ENCODE measurements at places on chromosomes 3 and 15.

- no peak for DNase-seq
These were observed 24.2 kb downstream of the PPM1L start for GRCh38 chr3:160780245-160780644.

DNA sequence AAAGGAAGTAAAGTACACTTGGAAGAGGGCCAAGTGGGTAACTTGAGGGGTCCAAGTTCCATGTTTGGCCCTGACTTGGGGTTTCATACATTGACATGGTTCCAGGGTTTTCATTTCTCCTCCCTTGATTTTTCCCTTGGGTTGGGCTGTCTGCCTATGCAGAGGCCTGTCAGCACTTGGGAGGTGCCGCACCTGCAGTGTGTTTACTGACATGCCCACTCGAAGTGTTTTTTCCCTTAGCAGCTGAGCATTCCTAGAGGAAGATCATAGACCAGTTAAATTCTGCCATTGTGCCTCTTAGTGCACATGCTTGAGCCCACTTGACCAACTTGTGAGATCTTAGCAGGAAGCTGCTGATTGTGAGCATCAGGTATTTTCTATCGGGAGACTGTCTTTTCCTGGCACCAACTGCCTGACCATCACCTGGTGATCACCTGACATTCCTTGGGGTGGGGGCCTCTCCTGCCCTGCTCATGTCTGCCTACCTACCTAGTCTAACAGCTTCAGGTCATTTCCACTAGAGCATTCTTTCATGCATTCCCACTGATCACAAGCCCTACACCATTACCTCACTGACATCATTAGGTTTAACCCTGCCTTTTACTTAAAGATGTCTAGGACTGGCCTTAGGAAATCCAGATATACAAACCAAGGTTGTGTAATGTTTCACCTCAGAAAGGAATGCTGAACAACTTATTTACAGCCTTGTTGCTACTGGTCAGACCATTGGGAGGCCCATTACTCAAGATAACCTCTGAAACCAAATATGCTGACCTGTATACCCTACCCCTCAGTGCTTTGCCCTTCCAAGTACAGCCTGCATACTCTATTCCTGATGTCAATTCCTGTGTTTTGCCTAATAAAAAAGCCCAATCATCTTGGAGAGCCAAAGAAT, 68.3 kb downstream of the CD47 start:
- no peak for DNase-seq

DNA sequence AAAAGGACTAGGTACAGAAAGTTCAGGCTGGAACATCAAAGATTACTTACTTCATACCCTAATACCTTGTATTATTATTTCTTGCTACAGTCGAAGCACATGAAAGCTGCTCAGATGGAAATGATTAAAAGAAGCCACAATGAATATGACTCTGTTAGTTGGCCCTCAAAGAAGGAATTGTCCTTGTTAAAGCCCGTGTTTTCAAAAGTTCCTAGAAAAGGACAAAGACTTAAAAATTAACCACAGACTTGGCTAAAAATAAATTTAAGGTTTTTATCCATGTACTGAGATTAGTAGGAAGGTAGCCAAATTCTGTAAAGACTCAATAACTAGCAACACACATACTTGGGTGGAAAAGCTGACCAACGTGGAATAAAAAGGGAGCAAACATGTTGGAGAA, 251.0 kb upstream of the RARB start:
- peak; percentile 14 for DNase-seq

- no peak for DNase-seq
These were observed 149.0 kb upstream of the ST8SIA2 start for GRCh38 chr15:92244703-92245102.

DNA sequence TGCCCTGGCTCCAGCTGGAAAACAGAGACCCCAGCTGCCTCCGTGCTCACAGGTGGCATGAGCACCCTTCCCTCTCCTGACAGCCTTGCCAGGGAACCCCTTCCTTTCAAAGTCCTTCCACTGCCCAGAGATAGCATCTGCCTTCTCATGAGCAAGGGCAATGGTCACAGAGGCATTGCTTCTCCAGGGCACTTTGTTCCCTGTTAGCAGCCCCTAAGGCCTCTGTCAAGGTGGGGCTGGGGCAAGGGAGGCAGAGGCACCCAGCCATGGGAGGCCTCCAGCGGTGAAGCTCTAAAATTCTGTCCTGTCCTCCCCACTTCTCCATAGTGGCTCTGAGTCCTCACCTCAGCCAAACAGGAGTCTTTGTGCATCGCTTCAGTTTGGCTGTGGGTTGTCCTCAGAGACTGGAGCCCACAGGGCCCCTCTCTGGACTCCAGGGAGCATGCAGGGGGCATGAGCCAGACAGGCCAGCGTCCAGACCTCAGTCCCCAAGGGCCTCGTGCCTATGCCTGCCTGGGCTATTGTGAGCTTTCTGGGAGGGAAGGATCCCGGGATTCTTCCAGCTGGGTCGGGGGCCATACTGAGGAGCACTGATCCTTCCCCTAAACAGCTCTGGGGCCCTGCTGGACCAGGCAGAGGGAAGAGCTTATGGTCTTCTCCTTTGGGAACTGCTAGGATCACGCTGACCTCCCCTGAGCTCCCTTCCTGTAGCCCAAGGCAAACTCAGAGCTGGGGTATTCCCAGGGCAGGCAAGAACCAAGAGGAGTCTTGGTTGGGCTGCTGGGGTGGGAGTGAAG, 106.6 kb downstream of the DNAJB8 start:
- DNase-seq: no peak

DNA sequence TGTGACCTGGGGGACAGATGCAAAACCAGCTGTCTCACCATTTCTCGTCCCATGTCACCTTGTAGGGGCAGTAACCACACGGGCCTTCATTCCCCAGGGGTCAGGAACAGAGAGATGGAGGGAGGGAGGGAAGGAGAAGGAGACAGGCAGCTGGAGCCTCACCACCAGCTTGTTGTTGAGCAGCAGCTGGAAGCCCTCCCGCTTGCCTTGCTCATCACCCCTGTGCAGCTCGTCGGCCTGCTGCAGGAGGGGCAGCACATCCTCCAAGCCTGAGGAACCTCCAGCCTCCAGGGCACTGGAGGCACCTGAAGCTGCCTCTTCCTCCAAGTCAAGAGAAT, 10.3 kb downstream of the RMDN3 start:
- DNase-seq: no peak

DNA sequence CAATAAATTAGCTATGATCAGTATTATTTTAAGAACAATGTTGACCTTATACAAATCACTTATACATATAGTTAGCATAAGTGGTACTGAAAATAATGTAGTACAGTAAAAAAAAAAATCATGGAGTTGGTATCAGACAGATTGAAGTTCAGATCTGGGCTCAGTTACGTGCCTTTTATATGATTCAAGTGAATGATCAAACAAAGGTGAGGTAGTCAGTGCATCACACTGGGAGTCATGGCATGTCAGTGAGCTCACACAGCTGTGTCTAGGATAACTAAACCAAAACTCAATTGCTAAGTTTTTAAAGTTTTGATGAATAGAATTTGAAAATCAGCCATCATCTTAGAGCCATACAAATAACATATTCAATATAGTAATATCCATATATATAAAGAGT, 11.2 kb upstream of the CCR8 start:
- no peak for DNase-seq

GRCh38 chr15:43942194-43942593, 115.4 kb downstream of the WDR76 start:
- no peak for DNase-seq

- no peak for DNase-seq
These were observed 85.8 kb downstream of the ATP11B start for GRCh38 chr3:182879031-182879611.

DNA sequence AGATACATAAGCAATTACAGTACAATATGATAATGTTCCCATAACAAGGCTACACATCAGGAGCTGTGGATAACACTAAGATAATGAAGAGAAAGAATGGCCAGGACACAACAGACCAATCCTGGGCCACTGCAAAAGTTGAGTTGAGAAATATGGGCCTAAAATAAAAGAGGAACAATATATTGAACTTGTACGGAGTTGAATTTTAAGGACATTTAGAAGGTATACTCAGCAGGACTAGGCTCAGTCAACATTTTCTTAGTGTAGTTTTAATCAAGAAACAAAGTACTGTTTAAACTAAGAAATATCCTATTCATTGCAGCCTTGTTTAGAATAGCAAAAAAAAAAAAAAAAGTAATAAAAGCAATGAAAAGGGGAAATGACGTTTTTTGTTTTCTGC, 24.3 kb downstream of the HERC1 start:
- DNase-seq: no peak

GRCh38 chr3:22933841-22934116, 269.3 kb upstream of the UBE2E2 start:
- no peak for DNase-seq

DNA sequence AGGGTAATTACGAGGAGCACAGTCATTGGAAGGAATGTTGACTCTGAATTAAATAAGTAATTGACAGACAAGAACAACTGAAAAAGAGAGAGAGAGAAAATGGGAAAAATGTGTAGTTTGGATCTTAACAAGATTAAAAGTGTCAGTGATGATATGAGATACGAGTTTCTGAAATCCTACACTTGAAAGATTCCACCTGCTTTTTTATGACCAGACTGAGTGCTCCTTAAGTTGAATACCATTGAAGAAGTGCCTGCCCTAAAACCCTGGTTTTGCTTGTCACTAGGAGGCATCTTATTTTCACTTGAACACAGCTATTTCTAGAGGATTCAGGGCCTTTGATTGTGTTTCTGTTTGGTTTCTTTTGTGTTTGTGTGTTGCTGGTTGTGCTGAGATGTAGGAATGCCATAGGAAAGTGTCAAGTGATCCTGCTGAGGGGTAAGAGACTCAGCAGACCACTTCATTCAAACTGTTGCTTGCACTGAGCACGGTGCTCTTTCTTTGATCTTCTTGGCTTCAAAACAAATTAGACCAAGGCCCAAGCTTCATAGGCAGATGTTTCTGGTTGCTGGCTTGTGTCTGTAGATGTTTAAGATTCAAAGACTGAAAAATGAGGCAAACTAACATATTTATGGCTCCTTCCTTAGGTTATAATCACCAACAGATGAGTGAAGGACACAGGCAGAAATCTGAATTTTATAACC, 17.2 kb upstream of the ABHD10 start:
- peak; percentile 62 for DNase-seq

DNA sequence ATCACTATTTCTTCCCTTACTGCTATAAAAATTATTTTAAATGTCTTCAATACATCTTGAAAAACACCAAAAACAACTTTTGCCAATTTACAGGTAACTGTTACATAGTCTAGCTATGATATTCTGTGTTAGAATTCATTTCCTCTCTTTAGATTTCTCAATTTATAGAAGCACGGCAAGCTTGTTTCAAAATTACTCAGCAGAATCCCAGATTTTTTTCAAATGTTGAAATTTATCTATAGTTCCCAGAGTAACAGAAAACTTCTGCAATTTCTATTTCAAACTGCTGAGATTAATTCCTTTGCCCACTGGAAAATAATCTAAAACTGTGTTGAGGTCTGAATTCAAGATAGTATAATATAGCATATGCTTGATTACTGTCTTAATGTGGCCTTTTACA, 41.2 kb downstream of the CCPG1 start:
- DNase-seq: no peak

- no peak for DNase-seq
These were observed 175.7 kb downstream of the STAG1 start for GRCh38 chr3:136576279-136577009.

GRCh38 chr3:154338008-154338407, 13.7 kb upstream of the DHX36 start:
- DNase-seq: no peak

DNA sequence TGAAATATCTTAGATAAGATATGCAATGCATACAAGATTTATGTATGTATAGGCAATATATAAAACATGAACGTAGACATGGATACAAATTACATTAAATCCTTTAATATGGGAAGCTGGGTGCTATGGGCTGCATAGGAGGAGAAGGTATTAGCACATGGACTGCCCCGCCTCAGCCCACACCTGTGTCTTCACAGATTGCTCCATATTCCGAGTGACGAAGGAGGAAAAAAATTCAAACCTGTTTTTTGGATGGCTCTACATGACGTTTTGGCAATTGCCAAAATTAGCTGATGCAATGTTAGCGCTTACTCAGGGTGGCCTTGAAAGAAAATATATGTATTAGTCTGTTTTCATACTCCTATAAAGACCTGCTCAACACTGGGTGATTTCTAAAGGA, 223.4 kb upstream of the SLCO3A1 start:
- DNase-seq: no peak

DNA sequence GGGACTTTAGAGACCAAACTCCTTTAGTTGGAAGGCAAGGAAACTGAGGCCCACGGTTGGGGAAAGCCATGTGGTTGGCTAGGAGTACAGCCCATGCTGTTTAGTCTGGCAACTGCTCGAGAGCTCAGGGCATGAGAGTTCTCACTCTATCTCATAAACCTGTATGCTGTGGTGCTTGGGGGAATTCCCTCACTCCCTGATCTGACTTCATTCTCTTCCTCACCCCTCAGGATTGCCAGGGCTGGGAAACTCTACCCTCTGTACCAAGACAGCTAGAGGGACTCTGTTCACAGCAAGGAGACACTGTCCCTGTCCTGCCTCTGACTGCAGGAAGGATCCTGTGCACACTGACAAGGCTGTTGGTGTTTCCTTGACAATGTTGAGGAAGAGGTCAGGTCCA, 230.2 kb downstream of the ZNF621 start:
- no peak for DNase-seq

DNA sequence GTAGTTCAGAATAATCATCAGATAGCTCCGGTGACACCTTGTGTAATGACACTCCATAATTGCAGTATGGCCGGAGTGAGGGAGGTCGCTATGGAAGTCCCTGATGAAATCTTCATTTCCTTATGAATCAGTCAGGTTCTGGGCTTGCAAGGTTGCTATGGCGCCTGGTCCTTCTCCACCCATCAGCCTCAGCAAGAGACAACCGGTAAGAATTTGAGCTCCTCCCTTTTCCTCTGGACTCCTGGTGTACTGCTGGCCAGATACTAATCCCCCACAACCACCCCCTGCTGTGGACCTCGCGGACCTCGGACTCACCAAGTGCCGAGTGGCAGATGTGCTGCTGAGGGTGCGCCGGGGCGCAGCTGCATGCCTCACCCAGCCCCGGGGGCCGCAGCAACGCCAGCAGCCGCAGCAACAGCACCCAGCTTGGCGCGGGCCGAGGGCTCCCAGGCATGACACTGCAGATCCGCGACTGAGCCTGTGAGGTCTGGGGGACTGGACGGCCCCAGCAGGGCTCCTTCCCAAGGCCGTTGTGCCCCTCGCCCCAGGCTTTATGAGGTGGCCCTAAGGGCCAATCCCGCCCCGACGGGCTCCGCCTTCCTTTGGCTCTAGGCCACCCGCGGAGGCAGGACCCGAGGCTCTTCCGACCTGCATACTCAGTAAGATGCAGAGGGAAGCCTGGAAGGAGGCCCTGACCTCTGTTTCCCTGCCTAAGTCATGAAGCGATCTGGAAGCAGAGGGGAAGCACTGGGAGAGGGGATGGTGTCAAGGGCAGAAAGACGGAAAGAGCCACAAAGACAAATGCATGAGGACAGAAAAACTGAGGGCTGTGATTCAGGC, at the start of gene TIMP4:
TSS of gene TIMP4 (minus strand) at position 526 of the 840 bp plus-strand sequence. CDS start at position 454, 72 bp downstream.
- no peak for DNase-seq

- DNase-seq: peak; percentile 41
These were observed 10.2 kb upstream of the HERC1 start for GRCh38 chr15:63843901-63844317.

GRCh38 chr15:84988909-84989644, 7.4 kb downstream of the PDE8A start:
- DNase-seq: no peak

Measured in fibroblast of skin of left quadriceps (primary cell).